Neural crest cell (in vitro differentiated cells): ENCODE measurements at places on chromosomes 12 and 14. TPM values are rescaled to one million over a fixed set of nuclear protein-coding genes. Genes with fewer than 3 reads are reported as not detected.

DNA sequence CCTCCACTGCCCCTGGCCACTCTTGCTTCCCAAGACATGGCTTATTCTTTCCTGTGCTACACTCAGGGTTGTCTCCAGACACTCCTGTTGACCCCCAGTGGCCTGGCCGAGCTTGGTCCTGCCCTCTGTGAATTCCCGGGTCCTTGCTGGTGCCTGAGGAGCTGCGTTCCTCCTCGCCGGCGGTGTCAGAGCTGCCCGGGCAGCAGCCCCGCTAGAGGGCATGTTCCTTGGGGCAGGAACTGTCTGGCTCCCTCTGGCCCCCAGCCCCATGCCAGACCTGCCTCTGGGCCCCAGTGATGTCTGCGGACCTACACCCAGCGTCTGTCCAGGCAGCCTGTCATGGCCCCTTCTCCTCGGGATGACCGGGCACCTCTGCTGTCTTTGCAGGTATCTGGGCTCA lies 68.4 kb downstream of the AACS start:
- no peak for DNase-seq

DNA sequence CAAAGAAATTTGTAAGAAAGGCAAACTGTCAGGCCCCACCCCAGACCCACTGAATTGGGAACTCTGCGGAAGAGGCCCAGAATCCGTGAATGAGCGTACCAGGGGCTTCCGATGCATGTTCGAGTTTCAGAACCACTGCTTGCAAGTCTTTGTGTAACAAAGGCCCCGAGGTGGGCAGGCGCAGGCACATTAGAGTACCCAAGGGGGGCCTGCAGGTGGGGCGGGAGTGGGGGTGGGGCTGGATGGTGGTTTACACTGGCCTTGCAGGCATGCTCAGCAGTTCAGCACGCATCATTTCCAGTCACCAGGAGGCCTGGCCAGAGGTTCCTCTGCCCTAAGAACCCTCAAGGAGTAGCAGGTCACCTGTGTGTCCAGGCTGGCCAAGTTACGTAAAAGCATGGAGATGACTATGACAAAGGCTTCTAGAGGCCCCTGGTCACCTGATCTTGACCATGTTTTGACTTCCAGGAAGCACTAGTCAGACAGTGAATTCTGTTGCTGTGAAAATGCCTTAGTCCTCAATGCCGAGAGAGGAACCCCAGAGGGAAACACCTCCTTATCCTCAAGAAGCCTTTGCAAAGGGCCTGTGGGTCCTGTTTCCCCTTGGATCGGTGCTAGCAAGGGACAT lies 33.2 kb upstream of the IRF2BPL start:
- DNase-seq: no peak

GRCh38 chr14:30214461-30215090 lies 286.9 kb upstream of the PRKD1 start:
- DNase-seq: peak; percentile 14

GRCh38 chr12:97939156-97939555 lies 476.6 kb downstream of the RMST start:
- no peak for DNase-seq

GRCh38 chr12:110606253-110606611 lies 7.7 kb upstream of the TCTN1 start:
- no peak for DNase-seq

- DNase-seq: no peak
Measured at GRCh38 chr14:64394977-64395633, 7.0 kb downstream of the MTHFD1 start.

- no peak for DNase-seq
Measured at GRCh38 chr12:50112456-50113218, 601 bp downstream of the COX14 start.

GRCh38 chr14:105532735-105533141 lies 6.4 kb downstream of the TMEM121 start:
- peak; percentile 33 for DNase-seq

- no peak for DNase-seq
Measured at GRCh38 chr12:113238309-113238708, 17.0 kb downstream of the TPCN1 start.

- no peak for DNase-seq
Measured at GRCh38 chr12:116376354-116377193, 99.1 kb upstream of the MED13L start.

GRCh38 chr12:105933671-105934665 lies 204.8 kb downstream of the NUAK1 start:
- DNase-seq: no peak

DNA sequence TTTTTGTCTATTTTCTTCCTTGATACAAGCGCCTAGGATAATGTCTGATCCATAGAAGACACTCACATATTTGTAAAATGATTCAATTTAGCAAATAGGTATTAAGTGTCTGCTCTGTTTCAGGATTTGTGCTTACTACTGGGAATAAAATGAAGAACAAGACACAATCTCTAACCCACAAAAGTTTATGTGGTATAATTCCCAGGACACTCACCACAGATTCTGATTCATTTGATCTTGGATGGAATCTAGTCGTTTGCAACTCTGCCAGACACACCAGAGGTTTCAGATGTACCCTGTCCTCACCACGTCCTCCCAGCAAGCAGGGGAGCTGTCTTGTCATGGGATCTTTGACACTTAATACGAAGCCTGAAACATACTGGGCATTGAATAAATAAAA lies 208.3 kb downstream of the LRIG3 start:
- no peak for DNase-seq

DNA sequence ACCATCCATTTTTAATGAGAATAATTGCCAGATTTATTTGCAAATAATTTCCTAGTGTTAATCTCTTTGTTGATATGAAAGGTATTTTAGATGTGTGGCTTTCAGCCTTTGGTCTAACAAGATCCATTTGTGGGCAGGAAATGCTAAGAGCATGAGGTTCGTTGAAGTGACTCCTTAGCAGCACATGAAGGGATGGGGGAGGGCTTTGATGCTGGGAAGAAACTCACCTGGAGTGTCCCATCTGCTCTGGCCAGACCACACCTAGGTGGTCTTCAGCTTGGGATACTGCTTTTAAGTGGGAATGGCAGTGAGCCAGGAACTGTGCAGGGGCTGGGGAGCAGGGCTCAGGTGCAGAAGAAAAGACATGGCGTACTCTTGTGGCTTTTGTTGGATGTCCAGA lies 13.6 kb downstream of the SFSWAP start:
- DNase-seq: no peak

DNA sequence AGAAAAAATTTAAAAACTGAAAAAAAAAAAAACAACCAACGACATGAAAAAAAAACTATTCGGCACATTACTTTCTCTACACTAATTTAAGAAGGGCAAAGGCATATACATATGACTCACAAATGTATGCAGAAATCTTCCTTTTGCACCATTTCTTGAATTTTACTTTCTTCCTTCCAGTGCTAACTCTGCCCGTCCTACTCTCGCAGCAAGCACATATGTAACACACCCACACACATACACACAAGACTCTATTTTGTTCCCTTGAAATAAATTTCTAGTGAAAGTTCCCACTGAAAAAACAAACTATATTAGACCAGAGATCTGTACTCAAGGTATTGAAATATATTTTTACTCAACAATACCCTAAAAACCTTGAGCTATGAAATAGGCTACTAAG lies 14.6 kb downstream of the BTG1 start:
- no peak for DNase-seq

GRCh38 chr14:90781344-90781761 lies 34.9 kb downstream of the TTC7B start:
- no peak for DNase-seq

DNA sequence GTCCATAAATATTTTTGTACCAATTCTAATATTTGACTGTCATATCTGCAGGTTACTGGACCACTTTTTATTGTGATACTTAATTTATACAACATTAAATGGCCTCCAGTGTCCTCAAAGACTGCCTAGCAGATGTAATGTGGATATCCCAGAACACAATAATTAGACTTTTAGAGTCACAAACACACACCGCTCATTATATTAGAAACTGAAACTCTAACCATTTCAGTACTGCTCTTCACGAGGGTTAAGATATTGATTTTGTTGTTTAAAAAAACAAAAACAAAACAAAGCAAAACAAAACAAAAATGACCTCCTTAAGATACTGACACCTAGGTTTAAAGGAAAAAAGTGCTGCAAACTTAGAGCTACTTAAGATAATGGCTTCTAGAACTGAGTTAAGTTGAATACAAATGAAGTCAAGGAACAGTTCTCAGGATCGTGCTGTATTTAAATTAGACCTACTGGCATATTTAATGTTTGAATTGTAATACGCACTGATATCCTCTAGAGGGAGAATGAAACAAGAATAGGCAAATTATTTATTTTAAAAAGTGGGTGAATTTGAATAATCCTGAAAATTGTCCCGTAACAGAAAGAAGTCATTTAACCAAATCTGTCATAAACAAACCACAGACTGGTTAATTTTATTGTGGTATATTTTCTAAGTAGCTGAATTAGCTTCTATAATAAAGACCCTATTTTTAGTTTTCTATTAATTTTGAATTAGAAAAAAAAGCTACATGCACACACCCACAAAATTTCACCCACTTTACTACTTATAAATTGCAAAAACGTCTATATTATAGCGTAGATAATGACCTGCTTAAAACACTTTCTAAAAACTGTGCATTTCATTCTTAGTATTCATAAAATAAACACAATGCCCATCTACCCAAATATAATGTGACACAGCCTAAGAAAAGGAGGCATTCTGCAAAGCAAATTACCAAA lies 395.2 kb upstream of the DCN start:
- no peak for DNase-seq

- DNase-seq: no peak
Measured at GRCh38 chr12:65189028-65189718, 19.8 kb downstream of the LEMD3 start.

DNA sequence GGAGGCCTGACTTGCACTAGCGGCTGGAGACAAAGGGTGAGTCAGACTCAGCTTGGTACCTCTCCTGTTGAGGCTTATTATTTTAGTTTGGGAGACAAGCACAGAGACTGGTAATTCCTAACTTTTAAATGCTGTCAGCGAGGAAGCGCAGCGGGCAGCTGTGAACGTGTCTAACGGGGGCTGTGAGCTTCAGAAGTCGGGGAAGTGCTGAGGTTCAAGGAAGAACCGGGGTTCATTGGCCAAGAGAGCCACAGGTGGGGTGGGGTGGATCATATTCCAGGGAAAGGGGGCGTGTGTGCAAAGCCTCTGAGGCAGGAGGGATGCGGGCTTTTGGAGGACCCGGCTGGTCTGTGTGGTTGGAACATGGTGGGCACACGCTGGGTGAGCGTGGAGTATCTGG lies 36.1 kb upstream of the ADGRD1 start:
- DNase-seq: no peak

DNA sequence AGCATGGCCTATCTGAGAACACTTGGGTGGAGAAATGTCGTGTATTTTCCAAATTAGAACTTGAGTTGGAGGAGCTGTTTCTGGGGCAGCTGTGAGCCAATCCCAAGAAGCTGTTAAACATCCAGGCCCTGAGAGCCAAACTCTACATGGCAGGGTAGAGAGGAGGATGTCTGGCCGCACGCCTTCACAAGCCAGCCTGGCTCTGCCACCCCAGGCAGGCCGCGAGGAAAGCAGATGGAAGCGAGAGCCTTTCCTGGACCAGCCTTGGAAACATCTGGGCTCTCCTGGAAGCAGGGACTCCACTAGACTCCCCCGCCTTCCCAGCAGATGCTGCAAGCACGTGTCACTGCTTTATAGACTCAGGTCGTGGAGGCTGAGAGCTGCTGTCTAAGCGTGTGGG lies 312.8 kb upstream of the FKBP4 start:
- no peak for DNase-seq

DNA sequence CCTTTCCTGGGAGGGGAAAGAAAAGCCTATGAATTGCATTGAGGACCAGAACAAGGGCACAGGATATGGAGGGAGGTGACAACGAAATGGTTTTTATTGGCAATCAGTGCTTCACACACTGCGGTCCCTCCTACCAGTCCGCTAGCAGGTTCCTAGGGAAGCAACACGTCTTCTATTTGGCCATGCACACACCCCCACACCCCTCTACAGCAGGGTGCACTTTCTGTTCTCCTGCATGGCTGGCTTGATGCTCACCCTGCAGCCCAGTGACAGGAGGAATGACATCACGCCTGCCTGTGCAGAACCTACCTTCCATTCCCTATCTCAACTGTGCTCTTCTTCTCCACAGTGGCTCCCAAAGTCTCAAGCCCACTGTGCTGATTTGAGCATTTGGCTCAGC lies 57.9 kb downstream of the TTC9 start:
- DNase-seq: no peak

Gene ATP5F1B
- 626 and 651 TPM in 2 replicates for total RNA-seq

Gene SERPINA3
- total RNA-seq: not detected in 2 replicates

Gene LGMN
- total RNA-seq: 35.3 and 37.0 TPM in 2 replicates

Gene ESPL1
- total RNA-seq: 56.3 and 65.8 TPM in 2 replicates

Gene ZDHHC22
- 5.6 and 5.9 TPM in 2 replicates for total RNA-seq

Gene ADCY4
- 0.49 TPM in 1 of 2 replicates, not detected in the other for total RNA-seq

Gene UNC79
- total RNA-seq: 2.2 and 2.3 TPM in 2 replicates

Gene KRT74
- not detected in 2 replicates for total RNA-seq

Gene SOX5
- total RNA-seq: 86.6 and 86.8 TPM in 2 replicates

Gene SLC6A15
- total RNA-seq: 2.8 and 3.2 TPM in 2 replicates
